ENCODE measurements at places on chromosomes 12 and 14. TPM values are rescaled to one million over a fixed set of nuclear protein-coding genes. Genes with fewer than 3 reads are reported as not detected.
A peak's percentile ranks its signal among the peaks of the same experiment; 100 is the strongest.

- no peak for DNase-seq
- H3K27me3 ChIP-seq = no peaks in the 10 kb centered on the region
- H3K4me3 ChIP-seq = no peak overlapping the region
Measured at GRCh38 chr12:108547686-108548085, 13.3 kb downstream of the SART3 start.

GRCh38 chr12:95371571-95371970, 102.4 kb upstream of the METAP2 start:
- H3K27ac ChIP-seq = no peak overlapping the region
- no peaks in the 10 kb centered on the region for H3K4me1 ChIP-seq
- DNase-seq = no peak
- no peaks in the 10 kb centered on the region for H3K36me3 ChIP-seq
- no peak overlapping the region for H3K4me3 ChIP-seq

- H3K4me3 ChIP-seq = no peak overlapping the region
- no peak overlapping the region for H3K27ac ChIP-seq
- no peaks in the 10 kb centered on the region for H3K36me3 ChIP-seq
- H3K4me1 ChIP-seq = no peaks in the 10 kb centered on the region
Measured at GRCh38 chr14:64159588-64159987, 134.6 kb downstream of the ESR2 start.

GRCh38 chr14:103556946-103557758, 5.3 kb downstream of the BAG5 start:
- H3K27ac ChIP-seq = peak overlapping the region; percentile 50
- H3K4me3 ChIP-seq = no peak overlapping the region
- no peaks in the 10 kb centered on the region for H3K36me3 ChIP-seq
- DNase-seq = no peak
- H3K4me1 ChIP-seq = peaks cover 14% of the 10 kb centered on the region

GRCh38 chr14:34180869-34181268, 230.0 kb upstream of the EGLN3 start:
- DNase-seq = no peak
- peak overlapping the region; percentile 15 for H3K27ac ChIP-seq
- H3K4me1 ChIP-seq = no peaks in the 10 kb centered on the region
- no peak overlapping the region for H3K4me3 ChIP-seq

DNA sequence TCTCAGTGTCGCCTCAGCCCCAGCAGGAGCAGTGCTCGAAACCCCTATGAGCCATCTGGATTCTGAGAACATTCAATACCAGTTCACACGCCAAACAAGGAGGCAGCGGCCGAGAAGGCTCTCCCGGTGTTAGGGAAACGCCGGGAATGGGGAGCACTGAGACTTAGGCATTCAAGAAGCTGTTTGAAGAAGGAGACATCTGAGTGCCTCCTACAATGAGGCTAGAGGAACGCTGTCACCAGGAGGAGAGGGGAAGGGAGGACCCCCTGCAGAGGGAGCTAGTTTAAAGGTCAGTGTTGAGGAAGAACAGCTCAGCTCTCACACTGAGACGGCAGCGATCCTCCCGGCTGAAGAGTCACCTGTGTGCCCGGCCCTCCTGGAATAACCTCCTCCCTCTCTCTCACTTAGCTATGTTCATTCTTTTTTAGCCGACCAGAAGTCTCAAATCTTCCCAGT, 69.9 kb downstream of the SERPINA3 start:
- DNase-seq = no peak
- H3K27me3 ChIP-seq = no peaks in the 10 kb centered on the region
- H3K4me3 ChIP-seq = no peak overlapping the region
- no peaks in the 10 kb centered on the region for H3K4me1 ChIP-seq
- H3K27ac ChIP-seq = no peak overlapping the region

DNA sequence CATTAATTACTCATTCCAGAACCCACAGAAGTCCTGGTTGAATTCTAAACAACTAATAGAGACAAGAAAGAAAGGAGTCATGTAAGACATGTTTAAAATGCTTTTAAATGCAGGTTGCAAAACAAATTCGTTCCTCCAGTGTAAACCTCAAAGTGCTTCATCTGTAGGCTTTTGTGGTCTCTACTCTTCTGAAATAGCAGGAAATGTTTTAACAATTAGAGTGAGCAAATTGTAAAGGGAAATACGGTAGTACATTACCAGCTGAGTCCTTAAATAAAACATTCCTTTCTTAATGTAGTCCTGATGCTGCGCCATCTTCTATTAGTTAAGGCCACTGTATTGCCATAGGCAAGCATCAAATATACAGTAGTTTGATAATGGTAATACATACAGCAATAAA, 1934.2 kb upstream of the SEL1L start:
- no peak for DNase-seq
- H3K4me3 ChIP-seq = no peak overlapping the region
- no peaks in the 10 kb centered on the region for H3K4me1 ChIP-seq
- H3K27me3 ChIP-seq = no peaks in the 10 kb centered on the region

- H3K27me3 ChIP-seq = no peaks in the 10 kb centered on the region
- H3K4me3 ChIP-seq = no peak overlapping the region
- no peaks in the 10 kb centered on the region for H3K36me3 ChIP-seq
- H3K4me1 ChIP-seq = peaks cover 16% of the 10 kb centered on the region
- H3K27ac ChIP-seq = peak overlapping the region; percentile 19
Measured at GRCh38 chr12:124557518-124558223, 9.7 kb downstream of the NCOR2 start.

- no peak for DNase-seq
- H3K27me3 ChIP-seq = no peaks in the 10 kb centered on the region
- no peaks in the 10 kb centered on the region for H3K4me1 ChIP-seq
- H3K27ac ChIP-seq = peak overlapping the region; percentile 99
Measured at GRCh38 chr12:10720974-10721650, 2.0 kb downstream of the YBX3 start.

- H3K36me3 ChIP-seq = no peaks in the 10 kb centered on the region
- peaks cover 4% of the 10 kb centered on the region for H3K4me1 ChIP-seq
- peak overlapping the region; percentile 81 for H3K4me3 ChIP-seq
- H3K27ac ChIP-seq = peak overlapping the region; percentile 95
- no peak for DNase-seq
Measured at GRCh38 chr12:131894981-131895639, 688 bp downstream of the ULK1 start.

- no peak for DNase-seq
- no peaks in the 10 kb centered on the region for H3K36me3 ChIP-seq
- no peaks in the 10 kb centered on the region for H3K4me1 ChIP-seq
- no peaks in the 10 kb centered on the region for H3K27me3 ChIP-seq
- H3K4me3 ChIP-seq = no peak overlapping the region
Measured at GRCh38 chr12:128808651-128809050, 15.1 kb downstream of the SLC15A4 start.

DNA sequence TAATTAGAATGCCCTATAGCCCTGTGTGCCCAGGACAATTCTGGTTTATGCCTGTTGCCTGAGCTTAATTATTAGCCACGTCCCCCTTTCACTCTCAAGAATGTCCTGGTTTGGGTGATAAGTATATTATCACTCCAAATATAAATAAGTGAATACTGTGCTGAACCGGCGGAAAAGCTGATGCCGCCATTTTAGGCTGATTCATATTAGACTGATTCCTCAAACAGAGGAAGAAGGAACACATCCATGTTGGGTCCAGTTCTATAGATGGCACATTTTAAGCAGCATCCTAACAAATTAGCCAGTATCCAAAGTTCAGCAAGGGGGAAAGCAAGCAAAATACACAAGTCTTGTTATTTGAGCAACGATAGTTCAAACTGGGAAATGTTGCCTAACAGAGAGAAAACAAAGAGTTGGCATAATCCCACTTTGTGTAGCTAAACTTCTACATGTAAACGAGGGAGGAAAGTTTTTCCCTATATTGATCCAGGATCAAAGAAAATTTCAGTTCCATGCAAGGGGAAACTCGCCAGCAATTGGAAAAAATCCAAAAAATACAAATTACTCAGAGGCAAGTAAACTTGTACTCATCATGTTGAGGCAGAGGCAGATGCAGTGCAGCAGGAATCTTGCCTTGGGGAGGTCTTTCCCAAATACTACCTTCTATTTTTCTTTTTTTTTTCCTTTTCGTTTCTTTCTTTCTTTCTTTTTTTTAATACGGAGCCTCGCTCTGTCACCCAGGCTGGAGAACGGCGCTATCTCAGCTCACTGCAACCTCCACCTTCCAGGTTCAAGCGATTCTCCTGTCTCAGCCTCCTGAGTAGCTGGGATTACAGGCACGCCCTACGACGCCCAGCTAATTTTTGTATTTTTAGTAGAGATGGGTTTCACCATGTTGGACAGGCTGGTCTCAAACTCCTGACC, 96.2 kb downstream of the ITPR2 start:
- no peaks in the 10 kb centered on the region for H3K36me3 ChIP-seq
- H3K4me3 ChIP-seq = no peak overlapping the region
- H3K27me3 ChIP-seq = no peaks in the 10 kb centered on the region

DNA sequence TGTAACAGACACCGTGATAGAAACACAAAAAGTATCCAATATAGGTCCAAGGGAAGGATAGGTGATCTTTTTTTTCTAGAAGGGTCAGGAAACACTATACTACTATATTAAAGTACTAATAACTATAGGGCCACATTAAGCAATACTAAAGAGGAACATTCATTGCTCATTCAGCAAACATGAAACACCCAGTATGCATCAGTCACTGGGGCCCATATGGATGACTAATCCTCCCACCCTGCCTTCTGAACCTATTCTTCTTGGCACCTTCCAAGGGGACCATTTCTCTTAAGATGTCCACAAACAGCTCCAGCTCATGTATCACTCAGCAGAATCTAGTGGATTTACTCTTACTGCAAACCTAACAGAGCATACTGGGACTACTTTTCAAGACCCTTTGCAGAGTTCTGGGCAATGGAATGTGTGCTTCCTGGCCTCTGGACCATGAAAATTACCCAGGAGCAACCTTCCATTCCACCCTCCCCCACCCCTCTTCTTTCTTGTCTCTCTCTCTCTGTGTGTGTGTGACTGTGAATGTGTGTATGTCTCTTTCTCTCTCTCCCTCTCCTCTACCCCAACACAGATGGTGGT, 187.9 kb downstream of the EPS8 start:
- H3K36me3 ChIP-seq = no peaks in the 10 kb centered on the region
- H3K4me3 ChIP-seq = no peak overlapping the region
- no peaks in the 10 kb centered on the region for H3K27me3 ChIP-seq
- no peak overlapping the region for H3K27ac ChIP-seq
- peaks cover 5% of the 10 kb centered on the region for H3K4me1 ChIP-seq
- DNase-seq = no peak

- no peaks in the 10 kb centered on the region for H3K36me3 ChIP-seq
- H3K27me3 ChIP-seq = no peaks in the 10 kb centered on the region
Measured at GRCh38 chr12:78177298-78177697, 346.6 kb downstream of the NAV3 start.

DNA sequence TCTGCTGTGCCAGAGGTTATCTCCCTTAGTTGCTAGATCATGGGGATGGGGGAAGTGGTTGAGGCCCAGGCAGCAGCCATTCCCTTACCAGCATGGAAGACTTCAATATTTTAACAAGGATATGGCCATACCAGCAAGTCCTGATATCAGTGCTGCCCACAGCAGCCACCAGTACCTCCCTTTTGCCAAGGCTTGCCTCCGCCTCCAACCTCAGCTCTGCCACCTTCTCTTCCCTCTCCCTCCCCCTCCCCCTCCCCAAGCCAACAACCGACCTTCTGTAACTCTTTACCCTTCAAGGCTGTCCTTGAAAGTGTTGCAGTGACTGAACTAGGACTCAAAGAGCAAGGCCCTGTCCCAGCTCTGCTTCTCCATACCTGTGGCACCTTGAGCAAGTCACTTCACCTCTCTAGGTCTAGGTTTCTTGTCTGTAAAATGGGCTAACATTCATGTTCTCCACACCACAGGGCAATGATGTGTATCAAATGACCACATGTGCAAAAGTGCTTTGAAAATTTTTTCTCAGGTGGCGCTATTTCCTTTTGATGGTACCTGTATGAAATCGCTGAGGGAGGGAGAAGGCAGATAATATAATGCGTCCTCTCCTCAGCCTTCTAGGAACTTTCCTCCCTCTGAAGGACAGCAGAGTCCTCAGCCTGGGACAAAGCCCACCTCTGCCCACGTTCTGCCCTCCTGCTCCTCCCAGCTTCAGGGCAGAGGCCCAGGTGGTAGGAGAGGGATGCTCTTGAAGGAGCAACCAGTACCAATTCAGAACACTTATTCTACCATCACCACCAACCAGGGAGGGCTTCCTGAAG, 14.7 kb downstream of the PLEKHG6 start:
- DNase-seq = no peak
- peak overlapping the region; percentile 91 for H3K27ac ChIP-seq
- no peak overlapping the region for H3K4me3 ChIP-seq
- H3K36me3 ChIP-seq = peaks cover 9% of the 10 kb centered on the region

DNA sequence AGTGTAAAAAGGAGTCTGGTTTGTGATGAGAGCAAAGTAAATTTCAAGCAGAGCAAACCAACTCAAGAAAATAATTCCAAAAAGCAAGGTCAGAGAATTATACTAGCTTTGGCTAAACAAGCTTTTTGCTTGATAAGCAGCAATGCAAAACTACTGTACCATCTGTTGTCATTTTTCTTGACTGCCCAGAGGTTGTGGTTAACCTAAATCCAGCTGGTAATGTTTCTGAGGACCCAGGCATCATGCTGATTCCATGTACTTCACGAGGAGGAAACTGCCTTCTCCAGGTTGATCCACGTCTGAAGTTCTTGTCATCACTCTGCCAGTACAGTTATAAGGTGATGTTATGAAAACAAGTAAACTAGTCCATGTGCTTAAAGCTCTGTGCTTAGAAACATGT, 185.2 kb downstream of the ACSS3 start:
- no peak overlapping the region for H3K4me3 ChIP-seq
- no peak for DNase-seq
- H3K27me3 ChIP-seq = no peaks in the 10 kb centered on the region
- H3K27ac ChIP-seq = no peak overlapping the region
- H3K36me3 ChIP-seq = no peaks in the 10 kb centered on the region

DNA sequence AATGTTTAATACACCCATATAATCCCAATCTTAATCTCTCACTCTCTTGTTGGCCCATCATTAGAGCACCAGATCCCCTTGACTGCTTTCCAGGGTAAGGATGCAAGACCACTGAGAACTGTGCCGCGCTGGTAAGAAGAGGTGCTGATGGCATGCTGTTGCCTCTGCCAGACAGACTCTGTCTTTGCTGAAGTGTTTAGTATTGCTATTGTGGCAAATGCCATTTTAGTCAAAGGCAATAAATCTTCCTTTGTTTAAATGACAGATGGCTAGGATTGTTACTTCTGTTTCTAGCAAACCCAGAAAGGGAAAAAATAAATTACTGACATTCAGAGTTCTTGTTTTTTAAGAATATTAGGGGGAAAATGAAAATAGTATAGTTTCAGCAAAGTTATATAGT, 152.3 kb downstream of the MON2 start:
- no peaks in the 10 kb centered on the region for H3K36me3 ChIP-seq
- no peak for DNase-seq
- no peaks in the 10 kb centered on the region for H3K27me3 ChIP-seq
- H3K27ac ChIP-seq = no peak overlapping the region
- H3K4me3 ChIP-seq = no peak overlapping the region

- H3K4me1 ChIP-seq = no peaks in the 10 kb centered on the region
- no peak overlapping the region for H3K4me3 ChIP-seq
- DNase-seq = no peak
Measured at GRCh38 chr12:10272467-10272866, 35.2 kb upstream of the KLRD1 start.

PMCH gene
- total RNA-seq = not detected

KSR2 gene
- total RNA-seq = under 0.01 TPM

KRT83 gene
- not detected for total RNA-seq

ZNF891 gene
- total RNA-seq = 5.7 TPM

RITA1 gene
- 15.4 TPM for total RNA-seq

STON2 gene
- 24.6 TPM for total RNA-seq

AMIGO2 gene
- 57.7 TPM for total RNA-seq

Data from breast epithelium (tissue), 4 donors.